ENCODE measurements at places on chromosomes 7 and 10. TPM values are rescaled to one million over a fixed set of nuclear protein-coding genes. Genes with fewer than 3 reads are reported as not detected.

CHAT gene
- total RNA-seq: not detected

COPS6 gene
- total RNA-seq: 38.5 TPM

GIMAP8 gene
- 0.62 TPM for total RNA-seq

LHPP gene
- 8.8 TPM for total RNA-seq

C7orf57 gene
- total RNA-seq: not detected

RBP4 gene
- 6.4 TPM for total RNA-seq

NME8 gene
- not detected for total RNA-seq

FGFBP3 gene
- not detected for total RNA-seq

GPC2 gene
- total RNA-seq: not detected

MYOZ1 gene
- total RNA-seq: 0.12 TPM

CEP41 gene
- total RNA-seq: 7.9 TPM

All from cardiac ventricle fibroblast (primary cell).